Activated CD4-positive, alpha-beta T cell treated with anti-CD3 and anti-CD28 coated beads, Interleukin-2, amount 50 U/mL, for 4 hours (primary cell): ENCODE measurements at places on chromosomes 2 and 18.

- DNase-seq, result no peak
These were observed 21.2 kb upstream of the LAPTM4A start for GRCh38 chr2:20072436-20073158.

GRCh38 chr2:171687287-171688128, at the start of gene DYNC1I2:
TSS of gene DYNC1I2 (plus strand) at chr2:171687469. CDS start at chr2:171690156, 2,687 bp downstream.
- peak; percentile 71 for DNase-seq

- DNase-seq, result no peak
These were observed 157.9 kb downstream of the PXDN start for GRCh38 chr2:1586251-1586922.

DNA sequence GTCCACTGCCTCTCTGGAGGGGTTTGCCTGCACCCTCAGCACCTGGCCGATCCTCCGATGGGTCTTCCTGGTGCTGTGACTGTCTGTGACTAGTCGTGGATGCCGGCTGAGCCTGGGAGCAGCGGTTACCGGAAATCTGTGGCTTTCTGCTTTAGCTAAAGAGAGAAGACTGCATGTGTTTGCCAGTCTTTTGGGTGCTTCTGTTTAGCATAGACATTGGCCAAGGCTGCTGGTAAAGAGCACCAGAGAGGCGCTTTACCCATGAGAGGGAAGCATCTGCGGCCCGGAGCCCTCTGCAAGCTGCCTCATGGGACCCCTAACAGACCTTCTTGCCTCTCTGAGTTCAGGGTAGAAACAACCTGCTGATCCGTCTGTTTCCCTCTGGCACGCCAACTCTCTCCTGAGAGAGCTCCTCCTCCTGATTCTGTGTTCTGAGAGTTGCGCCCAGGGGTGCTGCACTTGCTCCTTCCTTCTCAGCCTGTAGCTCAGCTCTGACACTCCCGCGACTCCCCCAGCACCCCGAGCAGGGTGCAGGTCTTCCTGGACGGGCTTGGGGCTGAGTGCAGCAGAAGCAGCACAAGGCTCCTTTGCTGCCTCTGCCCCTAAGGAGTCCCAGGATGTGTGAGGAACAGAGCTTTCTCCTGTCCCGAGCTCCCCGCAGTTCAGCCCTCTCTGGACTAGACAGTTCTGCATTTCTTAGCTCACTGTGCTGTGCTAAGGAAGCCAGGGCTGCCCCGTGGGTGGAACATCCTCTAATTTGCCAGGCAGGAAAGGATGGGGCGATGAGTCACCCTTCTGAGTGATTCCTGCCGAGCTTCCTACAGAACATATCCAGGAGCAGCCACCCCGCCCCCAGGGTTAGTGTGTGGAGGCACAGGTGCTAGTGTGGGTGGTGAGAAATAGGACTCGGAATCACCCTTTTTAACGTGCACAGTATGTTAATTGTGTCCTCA, 203.2 kb downstream of the SH3RF3 start:
- DNase-seq, result no peak

- DNase-seq, result no peak
These were observed 66.8 kb upstream of the MC2R start for GRCh38 chr18:13982126-13982525.

- no peak for DNase-seq
These were observed 56.4 kb upstream of the STPG4 start for GRCh38 chr2:47211497-47212011.

GRCh38 chr2:29309090-29310029, 194.1 kb downstream of the CLIP4 start:
- DNase-seq, result peak; percentile 15

DNA sequence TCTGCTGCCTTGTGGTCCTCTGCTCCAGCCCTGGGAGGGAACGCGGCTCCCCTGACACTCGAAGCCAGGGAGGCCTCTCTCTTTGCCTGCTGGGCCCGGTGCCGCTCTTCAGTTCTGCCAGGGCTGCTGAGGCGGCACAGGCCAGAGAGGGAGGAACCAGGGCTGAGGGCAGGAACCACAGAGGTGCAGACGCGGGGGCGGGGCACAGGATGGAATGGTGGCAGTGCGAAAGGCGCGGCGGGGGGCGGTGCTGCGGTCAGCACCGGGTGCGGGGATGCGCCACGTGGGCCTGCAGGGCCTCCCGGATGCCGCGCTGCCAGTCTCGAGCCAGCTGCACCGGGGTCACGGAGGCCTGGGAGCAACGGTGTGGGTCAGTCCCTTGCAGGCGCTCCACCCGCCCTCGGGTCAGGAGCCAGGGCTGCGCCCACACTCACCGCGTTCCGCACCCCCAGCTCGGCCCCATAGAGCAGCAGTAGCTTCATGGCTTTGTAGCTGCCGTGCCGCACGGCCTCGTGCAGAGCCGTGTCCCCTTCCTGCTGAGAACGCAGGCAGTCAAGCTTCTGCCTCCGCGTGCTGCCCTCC, 4.4 kb downstream of the ANKRD23 start:
- peak; percentile 70 for DNase-seq

- DNase-seq, result no peak
These were observed 3.3 kb downstream of the AGAP1 start for GRCh38 chr2:235497096-235497495.

GRCh38 chr2:223856584-223856983, 19.2 kb upstream of the AP1S3 start:
- no peak for DNase-seq

- DNase-seq, result no peak
These were observed 92.4 kb downstream of the GLI2 start for GRCh38 chr2:120828066-120828465.

GRCh38 chr18:48983793-48984437, 33.1 kb upstream of the SMAD7 start:
- DNase-seq, result no peak

DNA sequence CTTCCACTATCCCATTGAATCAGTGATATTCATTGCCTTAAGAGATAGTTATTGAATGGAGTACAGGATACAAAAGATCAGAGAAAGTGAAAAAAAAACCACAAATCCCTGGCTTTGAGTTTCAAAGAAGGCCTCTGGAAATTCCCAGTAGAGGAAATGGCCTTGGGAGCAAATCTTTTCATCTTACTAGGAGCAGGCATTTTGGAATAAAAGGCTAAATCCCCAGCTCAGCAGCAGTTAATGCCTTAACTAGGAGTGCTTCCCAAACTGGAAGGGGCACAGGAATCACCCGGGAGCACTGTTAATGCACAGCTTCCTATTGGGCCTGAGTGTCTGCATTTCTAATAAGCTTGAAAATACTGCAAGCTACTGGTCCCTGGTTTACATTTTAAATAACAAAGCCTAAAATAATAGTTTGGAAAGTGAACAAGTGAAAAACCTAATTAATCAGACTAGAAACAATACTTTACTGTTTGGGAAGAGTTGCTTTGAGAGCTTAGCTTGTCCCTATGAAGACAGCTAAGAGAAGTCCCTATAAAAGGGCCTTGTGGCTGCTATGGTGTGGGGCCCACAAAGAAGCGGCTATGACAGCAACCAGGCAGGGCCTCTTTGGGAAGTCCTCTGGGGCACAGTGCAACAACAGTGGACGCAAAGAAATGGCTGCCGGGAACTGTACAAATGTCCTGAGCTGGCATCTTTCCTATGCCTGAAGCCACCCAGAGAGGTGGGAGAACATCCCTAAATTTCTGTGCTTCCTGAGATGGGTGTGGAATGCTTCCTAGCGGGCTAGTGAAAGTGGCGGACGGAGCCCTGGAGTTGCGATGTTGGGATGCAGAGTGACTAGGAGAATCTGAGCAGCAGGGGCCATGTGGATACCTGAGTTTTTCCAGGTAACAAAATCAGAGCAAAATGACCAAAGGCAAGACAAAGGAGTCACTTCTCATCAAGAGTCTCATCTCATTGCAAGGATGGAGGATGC, 117.1 kb upstream of the KLHL14 start:
- no peak for DNase-seq

DNA sequence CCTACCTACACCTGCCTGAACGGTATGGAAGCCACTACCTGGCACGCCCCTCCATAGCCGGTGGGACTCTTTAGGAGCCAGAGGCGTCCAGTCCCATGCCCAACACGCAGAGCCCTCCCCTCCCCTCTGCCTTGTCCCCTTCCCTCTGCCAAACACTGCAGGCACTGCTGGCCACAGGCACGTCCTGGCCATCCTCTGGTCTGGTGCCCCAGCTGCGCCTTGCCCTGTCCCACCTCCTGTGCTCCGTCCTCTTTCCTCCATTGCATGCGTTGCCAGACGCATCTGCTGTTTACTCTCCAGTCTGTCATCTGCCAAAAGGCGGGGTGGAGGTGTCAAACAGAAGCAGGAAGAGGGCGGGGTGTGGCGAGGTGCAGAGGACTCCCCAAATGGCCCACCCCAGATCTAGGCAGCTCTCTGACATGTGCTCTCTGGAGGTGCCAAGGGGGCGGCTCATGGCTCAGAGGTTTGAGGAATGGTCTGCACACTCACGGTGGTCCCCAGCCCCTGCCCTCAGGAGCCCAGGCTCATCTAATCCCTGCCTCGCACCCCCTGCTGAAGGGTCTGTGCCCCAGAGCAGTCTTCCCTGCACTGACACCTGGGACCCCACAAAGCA, 45.1 kb downstream of the HS6ST1 start:
- DNase-seq, result no peak

GRCh38 chr2:241081643-241082340, 20.3 kb downstream of the MTERF4 start:
- DNase-seq, result no peak

DNA sequence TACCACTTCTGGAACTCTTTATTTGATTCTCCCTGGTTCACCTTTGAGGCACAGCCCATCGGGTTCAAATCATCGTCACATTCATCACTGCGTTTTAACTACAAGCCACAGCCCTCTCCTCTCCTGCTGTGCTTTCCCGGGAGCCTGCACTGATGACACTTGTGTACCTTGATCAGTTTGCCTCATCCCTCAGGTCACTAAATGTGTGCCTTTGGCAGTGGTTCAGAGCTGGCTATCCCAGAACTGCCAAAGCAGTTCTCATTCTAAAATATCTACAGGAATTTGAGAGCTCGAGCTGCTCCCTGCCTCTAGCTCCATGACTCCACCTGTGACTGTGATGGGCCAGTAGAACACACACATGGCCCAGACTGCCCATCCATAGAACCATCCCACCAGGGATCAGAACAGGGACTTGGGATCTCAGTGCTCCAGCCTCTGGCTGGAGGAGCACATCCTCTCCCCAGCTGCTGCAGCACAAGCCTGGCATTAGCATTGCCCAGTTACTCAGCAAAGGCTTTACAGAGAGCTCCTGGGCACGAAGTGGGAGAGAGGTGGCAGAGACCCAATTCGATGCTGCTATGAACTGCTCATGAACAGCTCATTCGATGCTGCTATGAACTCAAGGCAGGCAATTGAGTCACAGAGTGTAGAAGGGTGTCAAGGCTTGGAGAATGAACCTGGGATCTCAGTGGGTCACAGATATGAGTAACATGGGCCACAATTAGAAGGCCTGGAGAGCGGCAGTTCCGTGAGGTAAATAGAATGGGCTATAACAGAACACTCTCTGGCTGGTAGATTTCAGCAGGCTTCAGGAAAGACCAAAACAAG, 41.9 kb downstream of the EVA1A start:
- DNase-seq, result no peak

- DNase-seq, result no peak
These were observed 155.2 kb downstream of the BCL2 start for GRCh38 chr18:63164396-63164795.

DNA sequence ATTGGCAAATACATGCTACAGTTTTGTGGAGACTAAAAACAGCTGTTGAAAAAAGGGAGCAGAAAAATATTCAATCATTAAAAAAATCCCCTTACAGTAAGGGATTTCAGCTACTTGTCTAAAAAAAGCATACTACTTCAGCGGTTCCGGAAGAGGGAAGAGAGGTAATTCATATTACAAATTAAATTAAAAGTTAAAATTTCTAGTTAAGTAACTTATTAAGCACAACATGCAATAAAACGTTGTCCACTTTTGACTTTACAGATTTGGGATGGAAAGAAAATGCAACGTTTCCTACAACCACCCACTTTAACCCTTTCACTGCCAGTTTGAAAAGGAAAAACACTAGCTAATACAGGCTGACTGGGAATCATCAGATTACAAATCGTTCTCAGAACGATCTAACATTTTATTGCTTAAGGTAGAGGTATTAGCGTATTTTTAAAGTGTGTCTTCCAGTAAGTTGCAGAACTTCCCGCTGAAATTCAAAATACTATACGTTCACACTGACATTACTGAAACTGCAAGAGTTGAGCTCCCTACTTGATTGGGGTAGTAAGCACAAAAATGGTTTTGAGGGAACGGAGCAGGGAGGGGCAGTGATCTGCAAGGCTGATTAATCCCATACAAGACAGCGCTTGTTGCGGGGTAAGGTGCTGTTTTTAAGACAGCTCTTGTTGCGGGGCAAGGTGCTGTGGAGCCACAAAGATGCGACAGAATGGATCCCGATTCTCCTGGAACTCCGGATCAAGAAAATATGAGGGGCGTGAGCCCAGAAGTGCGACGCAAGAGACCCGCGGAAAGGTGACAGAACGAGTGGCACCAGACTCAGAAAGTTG, 743 bp downstream of the HADHA start:
- DNase-seq, result no peak

DNA sequence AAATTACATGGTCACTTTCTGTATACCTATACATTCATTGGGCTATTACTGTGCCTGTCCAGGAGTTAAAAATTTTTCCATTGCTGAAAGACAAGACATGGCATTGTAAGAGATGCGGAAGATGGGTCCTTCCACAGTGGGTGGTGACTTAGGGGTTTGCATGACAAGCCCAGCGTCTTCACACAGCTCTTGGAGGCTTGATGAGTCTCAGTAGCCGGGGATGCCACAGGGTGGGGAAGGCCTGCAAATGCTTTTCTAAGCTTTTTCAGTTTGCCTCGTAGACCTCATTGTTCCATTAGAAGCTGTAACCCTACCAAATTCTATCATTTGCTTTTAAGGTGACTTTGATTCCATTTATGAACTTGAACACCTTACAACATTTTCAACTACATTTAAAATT, 18.1 kb upstream of the MAPRE3 start:
- DNase-seq, result no peak

DNA sequence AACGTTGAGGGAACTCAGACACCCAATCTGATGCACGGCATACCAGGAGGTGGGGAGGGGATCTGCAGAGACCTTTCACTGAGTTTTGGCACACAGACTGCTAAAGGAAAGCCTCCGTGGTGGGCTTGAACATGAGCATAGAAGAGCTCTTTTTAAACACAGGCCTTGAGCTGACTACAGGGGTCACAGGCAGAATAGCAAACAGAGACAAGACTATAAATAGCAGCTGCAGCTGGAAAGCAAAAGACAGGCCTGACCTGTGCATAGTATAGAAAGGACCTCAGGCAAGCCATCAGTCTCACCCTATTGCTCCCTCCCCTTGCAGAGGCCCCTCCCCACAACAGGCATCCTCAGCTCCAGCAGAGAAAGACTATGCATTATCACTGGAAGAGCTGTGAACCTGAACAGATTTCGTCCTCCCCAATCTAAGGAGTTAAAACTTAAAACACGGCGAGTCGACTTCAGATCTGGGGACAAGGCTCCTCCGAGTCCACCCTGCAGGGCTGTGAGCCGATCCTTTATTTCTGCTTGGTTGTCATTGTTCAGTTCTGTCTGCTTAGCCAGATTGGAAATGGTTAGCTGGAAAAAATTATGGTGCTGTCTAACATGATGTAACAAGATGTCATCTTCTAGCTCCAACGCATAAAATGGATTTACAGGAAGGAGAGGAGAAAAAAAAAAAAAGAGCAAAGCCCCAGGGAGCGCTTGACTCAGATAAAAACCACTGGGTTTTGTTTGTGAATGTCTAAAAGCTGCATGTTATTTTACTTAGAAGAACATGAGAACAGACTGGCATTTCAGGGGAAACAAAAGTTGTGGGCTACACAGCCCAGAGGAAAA, 25.2 kb upstream of the LCLAT1 start:
- DNase-seq, result peak; percentile 20
